ENCODE measurements at places on chromosomes 16 and 17.

GRCh38 chr17:57355090-57355859 lies 99.0 kb downstream of the MSI2 start:
- DNase-seq, result peak; percentile 20

DNA sequence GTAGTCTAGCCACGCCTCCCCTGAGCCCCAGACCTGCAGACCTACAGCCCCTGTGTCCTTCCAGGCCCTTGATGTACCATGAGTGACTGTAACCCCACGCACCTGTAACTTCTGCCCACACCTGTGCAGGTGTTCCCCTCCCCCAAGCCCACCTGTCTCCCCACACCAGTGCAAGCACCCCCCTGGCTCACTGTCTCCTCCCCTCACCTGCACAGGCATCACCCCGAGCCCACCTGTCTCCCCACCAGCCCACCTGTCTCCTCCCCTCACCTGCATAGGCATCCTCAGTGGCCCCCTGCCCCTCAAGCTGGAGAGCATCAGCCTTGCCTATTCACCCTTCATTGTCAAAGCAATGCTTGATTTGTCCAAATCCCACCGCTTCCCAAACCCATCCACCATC lies 32.3 kb upstream of the ZC3H18 start:
- no peak for DNase-seq

GRCh38 chr17:32596206-32596605 lies 109.4 kb downstream of the CDK5R1 start:
- no peak for DNase-seq

GRCh38 chr17:63833026-63833740 lies 5.7 kb upstream of the FTSJ3 start:
- DNase-seq, result no peak

GRCh38 chr16:88734361-88734728 lies 28.0 kb downstream of the CTU2 start:
- DNase-seq, result no peak

GRCh38 chr16:29761882-29762281 lies 16.1 kb upstream of the C16orf54 start:
- DNase-seq, result no peak

GRCh38 chr16:81817296-81817695 lies 38.2 kb downstream of the PLCG2 start:
- no peak for DNase-seq

DNA sequence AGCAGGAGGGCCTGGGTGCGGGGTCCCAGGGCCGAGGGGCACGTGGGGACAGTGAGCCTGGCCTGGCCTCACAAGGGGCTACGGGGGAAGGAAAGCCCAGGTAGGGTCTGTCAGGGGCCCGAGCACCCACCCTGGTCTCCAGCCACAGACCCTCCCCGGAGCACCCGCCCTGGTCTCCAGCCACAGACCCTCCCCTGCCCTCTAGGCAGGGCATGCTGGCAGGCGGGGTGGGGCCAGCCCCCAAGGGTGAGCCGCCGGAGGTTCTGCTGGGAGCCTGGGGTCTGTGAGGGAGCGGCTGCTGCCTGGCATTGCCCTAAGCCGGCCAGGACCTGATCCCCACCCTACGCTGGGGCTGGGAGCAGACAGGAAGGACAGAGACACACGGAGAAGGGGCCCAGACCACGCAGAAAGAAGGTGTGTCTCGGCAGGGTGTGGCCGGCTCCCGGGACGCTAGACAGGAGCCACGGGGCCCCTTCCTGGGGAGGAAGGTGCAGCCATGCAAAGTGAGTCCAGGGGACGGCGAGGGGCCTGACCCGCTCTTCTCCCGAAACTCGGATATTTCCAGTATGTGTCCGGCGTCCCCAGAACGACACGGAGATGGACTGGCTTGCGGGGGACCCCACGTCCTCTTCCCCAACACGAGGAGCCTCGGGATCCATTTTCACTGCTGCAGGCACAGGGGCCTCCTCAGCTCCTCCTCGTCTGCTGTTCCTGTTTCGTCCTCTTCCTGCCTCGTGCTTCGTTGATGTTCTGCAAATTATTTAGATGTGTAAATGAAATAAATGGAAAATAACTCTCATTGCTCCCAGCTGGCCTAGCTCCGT lies 15.5 kb downstream of the UTS2R start:
- DNase-seq, result no peak

GRCh38 chr17:56558088-56558487 lies 35.4 kb upstream of the NOG start:
- DNase-seq, result no peak
